ENCODE measurements at places on chromosomes 7 and 10.
A peak's percentile ranks its signal among the peaks of the same experiment; 100 is the strongest.

DNA sequence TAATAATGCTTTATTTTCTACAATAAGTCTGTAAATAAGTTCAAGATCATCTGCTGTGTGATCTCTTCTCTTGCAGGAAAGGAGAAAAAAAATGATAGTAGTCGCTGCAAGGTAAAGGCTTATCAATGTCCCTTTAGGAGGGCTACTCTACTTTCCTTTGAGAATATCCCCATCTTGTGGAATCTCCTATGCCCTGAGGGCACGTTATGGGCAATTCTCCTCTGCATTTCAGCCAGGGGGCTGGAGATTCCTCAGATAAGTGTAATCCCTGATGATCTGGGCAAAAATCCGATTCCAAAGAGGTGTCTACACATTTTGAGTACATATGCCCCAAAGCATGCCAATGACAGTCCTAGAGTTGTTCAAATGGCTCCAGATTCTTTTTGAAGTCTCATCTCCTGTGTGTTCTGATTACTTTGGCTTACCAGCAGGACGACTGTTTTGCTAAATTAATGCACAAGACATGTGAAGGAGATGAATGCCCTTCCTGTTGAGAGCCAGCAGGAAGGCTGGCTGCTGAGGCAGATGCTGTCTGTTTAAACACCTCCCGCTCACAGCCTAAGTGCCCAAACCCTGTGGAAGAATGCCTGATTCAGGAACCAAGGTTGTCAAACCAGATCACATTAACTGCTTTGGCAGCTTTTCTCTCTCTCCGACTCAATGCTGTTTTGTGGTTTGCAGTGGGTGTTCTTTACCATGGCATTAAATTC lies 171.2 kb upstream of the COL1A2 start:
- peak; percentile 85 for DNase-seq

GRCh38 chr10:59580026-59580863 lies 129.4 kb downstream of the SLC16A9 start:
- peak; percentile 73 for DNase-seq

GRCh38 chr7:22435105-22435504 lies 64.9 kb downstream of the STEAP1B start:
- no peak for DNase-seq

DNA sequence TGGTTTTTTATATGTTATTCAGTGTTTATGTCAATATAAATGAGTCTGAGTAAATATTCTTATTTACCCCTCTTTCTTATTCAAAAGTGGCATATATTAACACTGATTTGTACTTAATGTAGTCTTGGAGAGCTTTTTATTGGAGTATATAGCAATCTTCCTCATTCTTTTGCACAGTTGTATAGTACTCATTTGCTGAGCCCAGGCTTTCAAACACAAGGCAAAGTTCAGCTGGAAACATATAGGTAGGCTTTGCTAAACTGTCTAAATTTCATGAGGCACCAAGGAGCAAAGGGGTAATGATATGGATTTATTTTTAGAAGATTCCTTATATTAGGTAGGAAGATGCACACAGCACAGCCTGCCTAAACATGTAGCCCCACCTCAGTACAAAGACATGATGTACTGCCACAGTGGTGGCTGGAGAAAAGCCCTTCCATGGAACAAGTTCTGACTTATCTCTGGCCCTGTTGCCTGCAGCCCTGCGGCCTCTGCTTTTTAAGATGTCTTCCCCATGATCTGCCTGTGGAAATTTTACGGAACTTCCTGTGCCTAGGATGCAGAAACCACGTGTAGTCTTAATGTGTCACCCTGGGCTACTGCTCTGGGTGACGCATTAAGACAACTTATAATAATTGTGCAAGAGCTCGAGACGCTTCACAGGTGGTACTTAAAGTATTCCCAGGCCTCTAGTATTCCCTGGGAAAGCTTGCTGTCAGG lies 9.6 kb upstream of the PDCD4 start:
- DNase-seq = peak; percentile 17

GRCh38 chr10:89153971-89154370 lies 53.1 kb downstream of the CH25H start:
- DNase-seq = no peak

DNA sequence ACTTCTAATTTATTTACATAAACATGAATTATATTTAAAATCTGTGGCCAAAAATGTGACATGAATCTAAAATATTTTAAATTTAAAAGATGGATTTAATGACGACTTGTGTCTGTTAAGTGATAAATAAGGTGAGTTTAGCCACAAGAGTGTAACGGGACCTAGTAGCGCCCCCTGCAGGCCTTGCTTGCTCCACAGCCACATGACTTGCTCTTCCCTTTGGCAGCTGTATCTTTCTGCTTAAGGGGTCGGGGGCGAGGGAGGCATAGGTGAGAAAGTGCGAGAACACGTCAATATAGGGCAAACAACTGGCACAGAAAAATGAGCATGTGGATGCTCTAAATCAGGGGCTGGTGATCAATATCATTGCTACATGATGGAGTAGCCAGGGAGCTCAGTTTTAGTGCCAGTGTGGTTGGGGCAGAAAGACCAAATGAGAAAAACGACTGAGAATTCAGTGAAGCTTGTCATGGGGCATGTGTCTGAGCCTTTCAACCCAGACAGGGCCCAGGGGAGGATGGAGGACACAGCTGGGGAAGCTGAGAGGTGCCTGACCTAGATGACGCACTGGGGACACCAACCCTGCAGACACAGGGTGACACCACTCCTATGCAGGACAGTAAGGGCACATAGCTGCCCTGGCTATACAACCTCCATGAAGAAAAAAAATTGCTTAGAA lies 49.8 kb downstream of the PAXIP1 start:
- peak; percentile 62 for DNase-seq

GRCh38 chr10:1776127-1776662 lies 38.9 kb upstream of the ADARB2 start:
- DNase-seq = no peak

All from choroid plexus epithelial cell (primary cell).